ENCODE measurements at places on chromosomes 7 and 10.

GRCh38 chr10:123517901-123518300, 148.3 kb upstream of the GPR26 start:
- no peak for DNase-seq

GRCh38 chr7:37674531-37674930, 9.0 kb upstream of the GPR141 start:
- no peak for DNase-seq

GRCh38 chr7:149197675-149198074, 2.3 kb downstream of the ZNF282 start:
- DNase-seq = no peak

DNA sequence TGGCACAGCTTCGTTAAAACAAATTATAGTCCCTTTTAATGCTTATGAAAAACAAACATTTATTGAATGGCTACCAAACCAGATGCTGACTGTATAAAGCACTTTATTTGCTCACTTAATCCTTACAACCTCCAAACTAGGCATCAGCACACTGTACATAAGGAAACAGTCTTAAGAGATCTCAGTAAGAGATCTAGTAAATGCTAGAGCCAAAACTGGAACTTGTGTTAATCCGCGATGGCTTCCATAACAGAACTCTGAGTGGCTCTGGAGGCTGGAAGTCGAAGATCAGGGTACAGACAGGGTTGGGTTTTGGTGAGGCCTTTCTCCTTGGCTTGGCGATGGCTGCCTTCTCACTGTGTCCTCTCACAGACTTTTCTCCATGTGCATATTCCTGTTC, 27.0 kb downstream of the PDZD8 start:
- no peak for DNase-seq

GRCh38 chr10:10332786-10333185, 684.9 kb upstream of the CELF2 start:
- DNase-seq = no peak

GRCh38 chr7:113945018-113945938, 26.5 kb upstream of the PPP1R3A start:
- DNase-seq = no peak

DNA sequence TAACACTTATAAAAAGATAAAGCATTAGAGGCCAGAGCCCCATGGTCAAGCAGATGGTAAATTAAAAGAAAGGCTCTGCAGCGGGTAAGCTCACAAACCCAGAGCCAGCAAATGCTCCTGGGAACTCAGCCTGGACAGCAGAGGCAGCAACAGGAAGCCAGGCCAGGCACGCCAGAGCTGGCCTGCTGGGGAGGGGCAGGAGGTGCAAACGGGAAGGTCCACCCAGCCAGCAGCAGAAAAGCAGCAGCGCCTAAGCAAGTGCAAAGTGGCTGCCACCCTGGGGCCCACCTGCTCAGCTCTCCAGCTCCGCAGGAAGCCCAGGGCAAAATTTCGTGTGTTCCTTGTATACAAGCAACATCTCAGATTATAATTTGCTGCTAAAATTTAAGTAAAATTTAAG, 82.7 kb upstream of the GPR22 start:
- peak; percentile 71 for DNase-seq

DNA sequence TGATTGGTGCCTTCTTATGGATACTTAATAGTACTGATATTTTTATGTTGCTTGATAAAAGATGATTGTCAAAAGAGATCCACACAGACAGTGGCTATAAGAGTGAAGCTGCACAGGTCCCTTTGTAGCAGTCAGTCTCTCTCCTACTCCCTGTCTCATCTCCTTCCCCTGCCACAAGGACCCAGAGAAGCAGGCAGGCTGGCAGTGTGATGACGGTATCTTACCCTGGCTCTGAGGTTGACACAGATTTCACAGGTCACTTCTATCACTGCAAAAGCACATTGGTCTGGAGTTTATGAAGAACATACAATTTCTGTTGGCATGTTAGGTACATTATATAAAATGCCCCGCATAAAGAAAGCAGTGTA, 64.4 kb upstream of the AHR start:
- peak; percentile 42 for DNase-seq

DNA sequence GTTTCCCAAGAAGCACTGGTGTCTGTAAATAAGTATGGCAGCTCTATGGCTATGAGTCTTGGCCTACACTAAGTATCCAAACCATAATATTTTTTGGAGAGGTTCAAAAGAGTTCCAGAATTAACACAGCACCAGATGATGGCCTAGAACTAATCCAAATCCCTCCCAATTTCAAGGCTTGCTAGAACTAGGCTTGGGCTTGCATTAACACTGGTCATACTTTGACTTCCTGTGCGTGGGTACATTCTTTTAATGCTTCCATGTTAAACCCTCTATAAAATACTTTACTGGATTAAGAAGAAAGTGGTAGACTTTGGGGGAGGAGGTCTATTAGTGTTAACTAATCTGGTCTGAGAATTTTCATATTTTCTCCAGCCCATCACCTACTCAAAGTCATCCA, 3.1 kb downstream of the AASS start:
- no peak for DNase-seq

GRCh38 chr10:15123749-15124184, 26.6 kb downstream of the RPP38 start:
- peak; percentile 53 for DNase-seq

- DNase-seq = peak; percentile 67
These were observed 66.3 kb upstream of the KLF6 start for GRCh38 chr10:3850999-3851937.

GRCh38 chr10:111129363-111129762, 52.5 kb downstream of the ADRA2A start:
- no peak for DNase-seq

- DNase-seq = peak; percentile 97
These were observed 14.9 kb downstream of the TRIM56 start for GRCh38 chr7:101099969-101100781.

GRCh38 chr10:4939224-4940072, 23.8 kb upstream of the AKR1C1 start:
- no peak for DNase-seq

DNA sequence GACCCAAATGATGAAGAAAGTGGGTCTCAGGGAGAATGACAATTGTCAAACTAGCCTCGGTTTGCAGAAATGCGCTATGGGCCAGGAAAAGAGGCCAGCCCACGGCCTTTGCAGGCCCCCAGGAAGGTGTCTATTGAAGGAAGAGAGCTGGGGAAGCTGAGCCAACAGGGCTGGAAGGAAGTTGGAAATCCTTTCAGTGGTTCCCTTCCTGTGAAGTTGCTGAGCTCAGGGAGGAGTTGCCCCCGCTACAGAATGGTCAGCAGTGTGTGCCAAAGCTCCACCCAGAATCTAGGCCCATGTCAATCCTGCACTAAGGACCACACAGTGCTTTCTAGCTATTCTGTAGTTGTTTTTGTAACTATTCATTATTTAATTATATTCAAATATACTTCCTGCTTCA, 91.6 kb upstream of the ANLN start:
- no peak for DNase-seq

DNA sequence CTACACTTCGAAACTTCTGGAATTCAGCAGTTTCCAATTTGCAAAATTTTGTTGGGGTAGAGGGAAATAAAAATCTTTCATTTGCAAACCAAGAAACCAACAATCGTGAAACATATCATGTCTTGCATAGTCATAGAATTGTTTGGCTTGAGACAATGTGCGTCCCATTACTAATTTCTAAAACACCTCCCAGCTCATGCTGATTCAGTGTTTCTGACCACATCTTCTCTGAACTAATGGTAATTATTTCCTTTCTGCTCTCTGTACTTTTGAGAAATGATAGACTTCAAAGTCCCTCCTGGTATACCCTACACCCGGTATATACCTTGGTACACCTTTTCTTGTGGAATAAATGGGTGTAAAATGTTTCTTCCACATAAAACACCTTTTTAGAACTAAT, 41.8 kb upstream of the TSPAN13 start:
- no peak for DNase-seq

GRCh38 chr7:101972627-101973026, 155.2 kb downstream of the CUX1 start:
- no peak for DNase-seq
